ENCODE measurements at places on chromosomes 7 and 10.

DNA sequence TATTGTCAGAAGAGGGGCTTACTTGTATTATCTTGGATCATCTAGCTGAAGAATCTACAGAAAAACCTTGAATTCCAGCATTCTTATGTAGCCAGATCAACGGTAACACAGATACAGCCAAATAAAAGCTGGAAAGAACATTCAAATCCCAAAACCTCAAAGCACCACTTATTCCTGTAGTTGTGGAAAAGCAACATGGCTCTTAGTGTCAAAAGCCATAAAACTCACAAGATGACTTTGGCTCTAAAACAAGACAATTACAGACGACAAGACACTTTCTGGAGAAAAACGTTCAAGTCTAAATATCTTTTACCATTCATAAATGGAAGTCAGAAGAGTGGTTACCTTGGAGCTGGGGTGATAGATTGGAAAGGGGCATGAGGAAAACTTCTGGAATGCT is 173.0 kb downstream of the HERPUD2 start:
- no peak for DNase-seq

GRCh38 chr10:299512-299911 is 164.3 kb downstream of the ZMYND11 start:
- no peak for DNase-seq

- no peak for DNase-seq
Measured at GRCh38 chr10:71740069-71740653, 20.6 kb upstream of the C10orf105 start.

- no peak for DNase-seq
Measured at GRCh38 chr7:27187475-27188385, 2.7 kb upstream of the HOXA11 start.

GRCh38 chr10:96439725-96440124 is 74.0 kb downstream of the TLL2 start:
- DNase-seq, result no peak
